ENCODE measurements at places on chromosomes 4 and X. TPM values are rescaled to one million over a fixed set of nuclear protein-coding genes. Genes with fewer than 3 reads are reported as not detected.
A peak's percentile ranks its signal among the peaks of the same experiment; 100 is the strongest.

DNA sequence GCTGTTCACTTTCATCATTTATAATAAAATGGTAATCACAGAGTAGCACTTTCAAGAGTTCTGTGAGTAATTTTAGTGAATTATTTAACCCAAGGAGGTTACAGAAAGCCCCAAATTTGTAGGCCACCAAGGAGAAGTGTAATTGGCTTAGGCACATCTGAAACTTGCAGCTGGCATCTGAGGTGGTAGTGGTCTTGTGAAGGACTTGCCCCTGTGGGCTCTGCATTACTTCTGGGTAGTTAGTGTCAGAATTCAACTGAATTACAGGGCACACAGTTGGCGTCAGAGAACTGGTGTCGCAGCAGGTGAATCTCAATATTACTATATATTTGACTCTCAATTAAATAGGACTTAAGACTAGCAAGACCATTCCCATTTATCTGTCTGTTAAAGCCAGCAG, 36.9 kb downstream of the GPR174 start:
- no peak for DNase-seq

DNA sequence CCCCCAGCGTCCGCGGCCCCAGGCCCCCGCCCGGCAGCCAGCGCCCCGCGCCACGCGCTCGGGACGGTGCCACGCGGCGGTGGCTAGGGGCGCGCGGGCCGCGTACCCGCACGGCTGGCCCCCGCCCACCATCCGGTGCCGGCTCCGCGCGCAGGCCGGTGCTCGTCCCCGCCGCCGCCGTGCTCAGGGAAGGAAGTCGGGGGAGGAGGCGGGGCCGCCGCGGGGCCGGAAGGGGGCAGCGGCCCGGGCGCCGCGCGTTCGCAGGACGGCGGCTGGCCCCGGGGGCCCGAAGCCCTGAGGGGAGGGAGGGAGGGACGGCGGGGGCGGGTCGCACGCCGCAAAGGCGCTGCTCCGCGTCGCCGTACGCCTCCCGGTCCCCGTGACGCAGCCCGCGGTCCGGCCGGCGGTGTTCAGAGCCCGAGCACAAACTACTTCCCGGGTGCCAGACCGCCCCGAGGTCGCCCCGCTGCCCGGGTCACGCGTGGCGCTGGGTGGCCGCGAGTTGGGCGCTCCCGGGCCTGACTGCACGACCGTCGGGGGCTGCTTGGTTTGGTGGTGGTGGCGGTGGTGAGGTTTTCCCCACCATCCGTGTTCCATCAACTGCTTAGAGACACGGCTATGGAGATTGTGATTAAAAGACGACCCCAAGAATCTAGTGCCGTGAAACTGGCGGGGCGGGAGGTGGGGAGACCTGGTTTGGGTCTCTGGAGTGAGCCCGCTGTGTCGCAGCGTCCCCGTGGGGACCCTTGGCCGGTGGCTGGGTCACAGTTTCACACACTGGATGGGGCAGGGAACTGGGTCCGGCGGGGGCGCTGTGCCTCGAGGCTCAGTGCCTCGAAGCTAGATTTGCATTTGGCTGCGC, at the start of gene DCTD:
Gene DCTD, minus strand, starts transcription at position 205 of the 862 bp plus-strand sequence. CDS start 1,818 bp downstream, outside the sequence.
- peak; percentile 90 for DNase-seq

- DNase-seq = no peak
Measured at GRCh38 chr4:74501579-74501978, 56.6 kb downstream of the AREG start.

DNA sequence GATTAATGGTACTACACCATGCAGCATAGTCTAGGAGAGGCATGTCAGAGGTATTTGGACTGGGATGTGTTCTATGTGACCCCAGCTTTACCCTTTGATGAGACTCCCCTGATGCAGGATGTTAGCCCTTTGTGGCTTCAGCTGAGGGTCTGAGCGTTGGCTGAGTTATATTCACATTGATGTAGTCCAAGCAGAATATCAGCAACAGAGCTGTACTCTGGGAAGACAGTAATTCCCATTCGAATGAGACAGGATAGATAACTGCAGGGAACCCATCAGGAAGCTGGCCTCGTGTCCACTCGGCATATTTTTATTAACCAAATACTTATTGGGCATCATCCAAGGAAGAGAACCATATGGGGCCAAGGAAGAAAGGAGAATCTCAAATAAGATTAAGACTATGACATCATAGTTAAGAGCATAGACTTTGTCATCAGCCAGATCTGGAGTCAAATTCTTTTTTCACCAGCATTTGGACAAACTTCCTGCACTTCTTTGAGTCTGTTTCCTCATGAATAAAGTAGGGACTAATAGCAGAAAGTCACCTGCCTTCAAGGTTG, 198.1 kb downstream of the SOWAHB start:
- no peak for DNase-seq

DNA sequence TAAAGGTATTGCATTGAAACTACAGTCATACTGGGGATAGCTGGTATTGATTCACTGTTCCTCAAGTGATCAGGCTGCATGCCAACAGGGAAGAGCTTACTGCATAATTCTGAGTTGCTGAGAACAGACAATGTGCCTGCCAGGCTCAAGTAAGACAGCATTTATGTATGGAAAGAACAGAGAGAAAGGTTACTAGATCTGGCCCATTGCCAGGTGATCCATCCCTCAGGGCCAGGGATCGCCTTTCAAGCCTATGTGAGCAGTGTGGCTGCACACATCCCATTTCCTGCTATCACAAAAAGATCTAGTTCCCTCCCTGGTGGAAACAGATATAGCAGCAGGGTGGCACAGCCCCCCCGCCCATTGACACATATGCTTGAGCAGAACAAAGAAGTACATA, 254.0 kb downstream of the TMA16 start:
- DNase-seq = no peak

DNA sequence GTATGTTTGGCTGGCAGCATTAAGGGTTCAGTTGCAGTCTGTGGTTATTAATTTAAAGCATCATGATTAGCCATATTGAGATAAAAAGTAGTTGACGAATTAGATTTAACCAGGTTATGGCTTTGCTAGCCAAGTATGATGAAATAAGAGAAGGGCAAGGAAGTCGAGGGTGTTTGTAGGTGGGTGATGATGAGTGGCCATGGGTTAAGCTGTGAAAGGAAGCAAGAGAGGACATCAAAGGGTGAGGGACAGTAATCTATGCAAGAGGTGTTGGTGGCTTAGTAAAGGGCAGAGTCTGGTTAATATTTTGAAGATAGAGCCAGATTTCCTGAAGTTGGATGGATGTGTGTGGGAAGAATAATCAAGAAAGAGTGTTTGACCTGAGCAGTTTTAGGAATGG, 44.5 kb downstream of the STIM2 start:
- no peak for DNase-seq

DNA sequence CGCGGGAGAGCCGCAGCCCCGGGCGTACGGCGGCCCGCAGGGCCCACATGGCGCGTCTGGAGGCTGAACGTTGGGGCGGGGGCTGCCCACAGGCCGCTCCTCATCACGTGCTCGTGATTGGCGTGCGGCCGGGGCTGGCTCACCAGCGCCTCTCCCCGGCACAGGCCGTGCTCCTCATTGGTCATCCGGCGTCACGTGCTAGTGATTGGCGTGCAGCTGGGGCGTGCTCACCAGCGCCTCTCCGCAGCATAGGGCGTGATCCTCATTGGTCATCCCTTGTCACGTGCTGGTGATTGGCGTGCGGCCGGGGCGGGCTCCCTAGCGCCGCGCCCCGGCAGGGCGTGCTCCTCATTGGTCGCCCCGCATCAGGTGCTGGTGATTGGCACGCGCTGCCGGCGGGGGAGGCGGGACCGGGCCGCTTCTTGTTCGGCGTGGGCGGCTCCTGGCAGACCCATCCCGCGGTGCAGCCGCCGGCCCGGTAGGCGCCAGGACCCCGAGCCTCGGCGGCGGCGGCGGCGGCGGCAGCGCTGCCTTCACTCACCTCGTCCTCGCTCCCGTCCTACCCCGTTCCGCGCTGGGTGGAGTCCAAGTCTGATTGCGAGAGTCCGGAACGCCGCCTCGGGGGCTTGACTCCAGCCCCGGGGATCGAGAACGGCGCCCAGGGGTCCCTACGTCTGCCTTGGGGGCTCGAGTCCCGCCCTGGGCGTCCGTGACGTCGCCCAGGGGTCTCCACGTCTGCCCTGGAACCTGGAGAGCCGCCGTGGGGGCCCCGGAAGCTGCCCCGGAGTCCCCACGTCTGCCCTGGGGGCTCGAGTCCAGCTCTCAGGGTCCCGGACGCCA, at the start of gene GTPBP6:
Gene GTPBP6, minus strand, starts transcription at position 58 of the 840 bp plus-strand sequence. Its CDS starts 9 bp downstream, at position 49.
- DNase-seq = peak; percentile 97

Gene TLR6
- total RNA-seq = 3.6 TPM

Gene RAB41
- total RNA-seq = not detected
